ENCODE measurements at places on chromosomes 4 and X.

- peak; percentile 71 for DNase-seq
Measured at GRCh38 chr4:106315968-106316772, at the start of the genes AIMP1 and TBCK. Gene AIMP1, plus strand, starts transcription at chr4:106316550. Its CDS starts 8,460 bp downstream, at chr4:106325010. Gene TBCK, minus strand, starts transcription at chr4:106316209. Its CDS starts 7,249 bp downstream, at chr4:106308960.

- DNase-seq: no peak
Measured at GRCh38 chr4:112110059-112110425, 35.2 kb upstream of the FAM241A start.

DNA sequence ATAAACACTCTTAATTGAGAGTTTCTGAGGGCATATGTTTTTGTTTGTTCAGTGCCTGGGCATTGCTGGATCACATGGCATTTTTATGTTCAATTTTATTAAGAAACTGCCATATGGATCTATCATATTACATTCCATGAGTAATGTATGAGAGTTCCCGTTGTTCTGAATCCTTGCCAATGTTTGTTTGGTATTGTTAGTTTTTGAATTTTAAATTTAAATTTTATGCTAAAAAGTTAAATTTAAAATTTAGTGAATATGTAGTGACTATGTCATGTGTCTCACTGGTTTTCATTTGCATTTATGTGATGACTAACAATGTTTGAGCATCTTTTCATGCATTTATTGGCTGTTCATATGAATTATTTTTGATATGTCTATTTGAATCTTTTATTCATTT lies 54.8 kb upstream of the GEMIN8 start:
- no peak for DNase-seq

DNA sequence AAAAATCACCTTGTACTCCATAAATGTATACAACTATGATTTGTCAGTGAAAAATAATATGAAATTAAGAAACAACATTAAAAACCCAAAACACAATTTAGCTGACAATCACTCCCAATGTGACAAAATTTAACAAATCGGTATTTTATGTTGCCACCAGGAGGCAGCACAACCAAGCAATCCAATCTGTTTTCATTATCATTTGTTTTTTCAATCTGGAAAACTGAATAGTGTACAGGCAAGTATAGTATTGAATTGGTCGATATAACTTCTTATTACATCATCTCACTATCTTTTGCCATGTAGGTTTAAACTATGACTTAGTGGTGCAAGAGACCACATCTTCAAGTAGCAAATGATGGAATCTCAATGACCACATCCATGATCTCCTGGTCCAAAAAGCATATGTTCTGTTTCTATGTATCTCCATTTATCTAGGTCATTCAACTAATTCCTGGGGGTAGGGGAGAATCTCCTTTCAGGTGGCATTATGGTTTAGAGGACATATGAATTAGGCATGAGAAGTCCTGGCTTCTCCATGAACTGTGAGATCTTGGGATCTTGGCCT lies 112.9 kb upstream of the AGA start:
- DNase-seq: no peak

GRCh38 chrX:153494061-153494460 lies 719 bp upstream of the BGN start:
- no peak for DNase-seq

GRCh38 chrX:46260499-46260898 lies 284.7 kb downstream of the ZNF674 start:
- no peak for DNase-seq

- no peak for DNase-seq
Measured at GRCh38 chr4:94540476-94540875, 88.7 kb downstream of the PDLIM5 start.

DNA sequence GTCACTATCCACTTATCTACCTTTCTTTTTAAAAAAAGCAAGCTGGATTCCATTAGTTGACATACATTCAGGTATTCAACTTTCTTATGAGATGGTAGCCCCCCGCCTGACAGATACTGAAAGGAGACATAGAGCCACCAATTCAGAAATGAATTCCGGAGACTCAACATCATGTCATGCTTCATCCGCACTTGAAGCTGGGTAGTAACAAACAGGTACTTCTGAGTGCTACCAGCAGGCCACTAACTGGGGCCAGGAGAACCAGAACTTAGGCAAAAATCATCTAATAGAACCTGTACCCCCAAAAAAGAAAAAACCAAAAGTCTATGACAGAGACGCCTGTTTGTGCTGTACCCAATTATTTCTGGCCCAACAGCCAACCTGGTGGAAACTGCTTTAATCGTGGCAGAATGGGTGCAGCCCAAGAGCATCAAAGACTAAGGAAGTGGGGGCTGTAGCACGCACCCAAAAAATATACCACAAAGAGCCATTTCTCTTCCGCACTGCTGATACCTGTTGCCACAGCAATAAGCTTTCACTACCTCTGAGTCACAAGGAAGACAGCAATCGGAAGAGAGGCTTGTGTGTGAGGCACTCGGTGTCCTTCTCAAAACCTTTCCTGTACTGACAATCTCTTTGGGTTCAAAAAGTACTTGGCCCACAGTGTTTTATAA lies 84.8 kb downstream of the AFAP1 start:
- DNase-seq: no peak

GRCh38 chr4:80322716-80323115 lies 12.8 kb upstream of the CFAP299 start:
- DNase-seq: no peak

- no peak for DNase-seq
Measured at GRCh38 chr4:182653596-182653995, 263.6 kb downstream of the DCTD start.

Measured in stimulated activated CD4-positive, alpha-beta T cell treated with anti-CD3 and anti-CD28 coated beads, Interleukin-1b, Interleukin-23, amount 100 ng/mL, for 24 hours (primary cell).